ENCODE measurements at places on chromosomes 1 and 21. TPM values are rescaled to one million over a fixed set of nuclear protein-coding genes. Genes with fewer than 3 reads are reported as not detected.

The CACNA1S gene
- 0.76 TPM for polyA plus RNA-seq

The IGSF5 gene
- polyA plus RNA-seq: 0.95 TPM

The AVPR1B gene
- polyA plus RNA-seq: 0.90 TPM

The IL12RB2 gene
- 1.0 TPM for polyA plus RNA-seq

The DENND2C gene
- polyA plus RNA-seq: 3.3 TPM

The CR1 gene
- 16.6 TPM for polyA plus RNA-seq

The ATP6V1G3 gene
- 3.1 TPM for polyA plus RNA-seq

The KCNJ10 gene
- 24.7 TPM for polyA plus RNA-seq

The SPATA21 gene
- polyA plus RNA-seq: 0.04 TPM

The BRDT gene
- polyA plus RNA-seq: not detected

The LCE1D gene
- polyA plus RNA-seq: not detected

The KLHDC8A gene
- polyA plus RNA-seq: 1.9 TPM

The OR2M3 gene
- 0.03 TPM for polyA plus RNA-seq

The FDPS gene
- 183 TPM for polyA plus RNA-seq

The DENND2D gene
- polyA plus RNA-seq: 17.8 TPM

The RGL1 gene
- polyA plus RNA-seq: 49.8 TPM

The MCOLN3 gene
- 22.7 TPM for polyA plus RNA-seq

The SLC45A1 gene
- 4.0 TPM for polyA plus RNA-seq

The HSPA6 gene
- 0.70 TPM for polyA plus RNA-seq

The PYHIN1 gene
- polyA plus RNA-seq: 0.10 TPM

The NES gene
- polyA plus RNA-seq: 156 TPM

The KRTAP12-3 gene
- not detected for polyA plus RNA-seq

The NGF gene
- polyA plus RNA-seq: 2.3 TPM

The FAM72B gene
- 4.0 TPM for polyA plus RNA-seq

The TMEM59 gene
- 329 TPM for polyA plus RNA-seq

The SERTAD4 gene
- 3.5 TPM for polyA plus RNA-seq

The DISP1 gene
- 16.4 TPM for polyA plus RNA-seq

The RGS18 gene
- 1.9 TPM for polyA plus RNA-seq

The KCNJ9 gene
- 0.11 TPM for polyA plus RNA-seq

The LRRC7 gene
- 4.7 TPM for polyA plus RNA-seq

The PTPN7 gene
- polyA plus RNA-seq: 1.3 TPM

The AQP10 gene
- polyA plus RNA-seq: 0.21 TPM

The RHOU gene
- 15.9 TPM for polyA plus RNA-seq

The CLCNKB gene
- 65.5 TPM for polyA plus RNA-seq

The LCE2A gene
- not detected for polyA plus RNA-seq

The GPR153 gene
- polyA plus RNA-seq: 6.7 TPM

The HMCN1 gene
- polyA plus RNA-seq: 46.1 TPM

The C1orf21 gene
- 28.2 TPM for polyA plus RNA-seq

The TMEM200B gene
- polyA plus RNA-seq: 15.8 TPM

The ABCA4 gene
- polyA plus RNA-seq: 15.4 TPM

The IL22RA1 gene
- polyA plus RNA-seq: 4.7 TPM

The PGLYRP3 gene
- not detected for polyA plus RNA-seq

The OR6K3 gene
- polyA plus RNA-seq: not detected

The LHX8 gene
- not detected for polyA plus RNA-seq

The FBLIM1 gene
- polyA plus RNA-seq: 55.1 TPM

The KIF26B gene
- polyA plus RNA-seq: 34.1 TPM

The PROX1 gene
- polyA plus RNA-seq: 6.7 TPM

The SH3BGR gene
- polyA plus RNA-seq: 3.5 TPM

The F13B gene
- not detected for polyA plus RNA-seq

The DTL gene
- 23.8 TPM for polyA plus RNA-seq

The AMY1C gene
- not detected for polyA plus RNA-seq

Data from renal pelvis (tissue), 12 donors.